ENCODE measurements at places on chromosomes 5 and 9.

DNA sequence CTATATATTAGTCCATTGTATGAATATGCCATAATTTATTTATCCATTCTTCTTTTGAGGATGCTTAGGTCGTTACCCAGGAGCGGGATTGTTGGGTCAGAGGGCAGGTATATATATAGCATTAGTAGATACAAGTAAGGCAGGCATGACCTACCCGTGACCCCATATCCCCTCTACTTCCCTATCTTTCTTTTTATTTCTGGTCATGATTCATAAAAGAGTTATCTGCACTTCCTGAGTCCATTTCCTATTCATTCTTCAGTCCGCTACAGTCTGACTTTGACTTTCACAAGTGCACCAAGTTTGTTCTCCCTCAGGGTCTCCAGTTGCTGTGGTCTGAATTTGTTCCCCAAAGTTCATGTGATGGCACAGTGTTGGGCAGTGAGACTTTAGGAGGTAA is 6.9 kb downstream of the RHOBTB3 start:
- peak; percentile 87 for DNase-seq

GRCh38 chr5:98904780-98905179 is 24.0 kb downstream of the CHD1 start:
- DNase-seq, result no peak

- no peak for DNase-seq
These were observed 326.9 kb downstream of the SH3GL2 start for GRCh38 chr9:17905781-17906175.

DNA sequence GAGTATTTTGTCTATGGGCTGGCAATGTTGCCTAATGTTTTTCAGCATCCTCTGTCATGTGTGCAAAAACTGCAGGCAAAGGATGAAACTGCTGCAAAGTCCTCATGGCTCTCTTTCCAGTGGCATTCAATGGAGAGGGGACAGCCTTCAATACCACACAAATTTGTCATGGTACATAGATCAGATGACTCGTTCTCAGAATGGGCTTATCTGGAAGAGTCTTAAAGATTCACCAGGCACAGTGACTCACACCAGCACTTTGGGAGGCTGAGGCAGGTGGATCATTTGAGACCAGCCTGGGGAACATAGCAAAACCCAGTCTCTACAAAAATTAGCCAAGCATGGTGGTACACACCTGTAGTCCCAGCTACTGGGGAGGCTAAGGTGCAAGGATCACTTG is 5.3 kb downstream of the CDKN2AIPNL start:
- DNase-seq, result no peak

- no peak for DNase-seq
These were observed 95.4 kb downstream of the OTULIN start for GRCh38 chr5:14759744-14760547.

GRCh38 chr5:11110128-11110527 is 349.1 kb upstream of the DAP start:
- no peak for DNase-seq

- DNase-seq, result no peak
These were observed 42.3 kb upstream of the MOCS2 start for GRCh38 chr5:53151713-53152458.

DNA sequence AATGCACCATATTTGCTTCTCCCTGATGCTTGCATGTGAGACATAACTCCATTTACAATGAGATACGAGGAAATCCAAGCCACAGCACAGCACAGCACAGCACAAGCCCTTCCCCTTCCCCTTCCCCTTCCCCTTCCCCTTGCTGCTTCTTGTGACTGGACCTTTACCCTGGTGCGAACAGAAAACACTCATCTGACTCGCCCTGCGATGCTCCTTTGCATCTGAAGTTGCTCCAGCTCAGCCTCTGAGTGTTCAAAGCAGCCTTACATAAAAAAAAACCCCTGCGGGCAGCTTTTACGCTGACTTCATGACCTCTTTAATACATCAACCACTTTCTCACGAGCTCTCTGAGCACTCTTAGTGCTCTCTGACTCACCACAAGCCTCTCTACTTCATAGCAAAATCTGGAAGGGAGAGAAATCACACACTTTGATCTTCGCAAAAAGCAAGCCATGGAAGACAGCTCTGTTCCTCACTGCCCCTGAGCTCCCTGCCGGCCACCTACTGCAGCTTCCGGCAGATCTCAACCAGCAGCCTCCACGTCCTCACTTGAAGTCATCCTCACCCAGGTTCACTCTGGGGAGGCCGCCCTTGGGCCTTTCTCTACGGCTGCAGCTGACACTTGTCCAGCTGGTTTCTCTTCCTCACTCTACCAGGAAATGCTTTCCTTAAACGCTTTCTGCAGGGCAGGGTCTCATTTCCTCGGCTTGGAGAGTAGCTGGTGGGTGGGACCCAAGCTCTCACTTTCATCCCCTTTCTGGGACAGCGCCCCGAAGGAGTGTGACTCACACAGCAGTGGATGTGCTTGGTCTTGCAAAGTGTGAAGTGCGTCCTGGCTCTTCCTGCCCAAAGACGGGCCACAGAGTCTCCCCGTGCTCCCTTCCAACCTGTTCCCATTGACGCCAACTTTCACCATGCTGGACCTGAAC is 5.3 kb downstream of the SLC34A1 start:
- DNase-seq, result peak; percentile 94

DNA sequence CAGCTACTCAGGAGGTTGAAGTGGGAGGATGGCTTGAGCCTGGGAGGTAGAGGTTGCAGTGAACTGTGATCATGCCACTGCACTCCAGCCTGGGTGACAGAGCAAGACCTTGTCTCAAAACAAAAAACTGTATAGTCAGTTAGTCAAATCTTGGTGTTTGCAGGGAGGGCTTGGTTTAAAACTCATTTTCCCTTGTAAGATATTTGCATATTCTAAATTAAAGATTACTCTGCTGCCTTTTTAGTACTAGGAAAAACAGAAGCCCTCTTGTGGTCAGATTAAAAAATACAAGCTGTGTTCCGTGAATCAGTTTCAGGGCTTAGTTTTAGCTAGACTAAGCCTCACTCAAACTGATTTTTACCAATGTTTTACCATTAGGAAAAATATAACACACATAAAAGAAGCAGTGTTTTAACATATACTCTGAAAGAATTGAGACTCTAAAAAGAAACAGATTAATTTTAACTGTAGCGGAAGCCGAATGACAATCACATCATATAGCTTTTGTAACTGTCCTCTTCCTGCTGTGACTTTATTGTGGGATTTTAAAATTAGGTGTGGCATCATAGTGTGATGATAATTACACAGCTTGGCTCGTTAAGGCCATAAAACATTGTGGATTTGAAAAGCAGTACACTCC is 84.9 kb upstream of the BASP1 start:
- peak; percentile 36 for DNase-seq

DNA sequence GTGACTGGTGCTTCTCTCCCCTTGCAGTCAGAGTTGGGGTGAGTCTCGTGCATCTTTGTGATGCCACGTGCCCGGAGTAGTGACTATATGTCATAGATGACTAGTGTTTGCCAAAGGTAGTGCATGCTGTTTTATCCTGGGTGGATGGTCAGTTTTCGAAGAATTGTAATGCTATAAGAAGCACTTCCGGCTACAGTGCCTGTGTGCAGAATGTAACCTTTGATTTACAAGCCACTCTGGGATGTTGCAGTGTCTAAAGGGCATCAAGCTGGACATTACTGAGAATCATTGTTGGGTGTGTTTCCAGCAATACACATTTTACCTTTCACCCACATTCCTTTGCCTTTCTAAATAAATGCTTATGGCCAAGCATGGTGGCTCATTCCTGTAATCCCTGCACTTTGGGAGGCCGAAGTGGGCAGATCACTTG is 16.7 kb downstream of the MVB12B start:
- DNase-seq, result no peak

- no peak for DNase-seq
These were observed 44.8 kb upstream of the CNTLN start for GRCh38 chr9:17090041-17090440.

DNA sequence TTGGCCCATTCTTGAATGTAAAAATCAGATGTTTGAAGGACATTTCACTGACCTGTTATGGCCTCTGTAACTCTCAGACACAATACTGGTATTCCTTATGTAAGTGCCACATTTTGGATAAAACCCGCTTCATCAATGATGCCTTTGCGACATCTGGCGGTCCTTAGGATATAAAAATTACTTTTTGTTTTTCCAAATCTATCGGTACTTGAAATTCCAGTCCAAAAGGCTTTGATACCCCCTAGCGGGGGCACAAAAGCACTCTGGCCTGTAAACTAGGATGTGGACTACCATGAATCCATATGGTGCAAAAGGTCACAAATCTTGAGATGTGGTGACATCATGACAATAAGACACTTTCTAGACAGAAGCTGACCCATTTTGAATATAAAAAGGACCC is 291.8 kb downstream of the KIAA0825 start:
- no peak for DNase-seq

- no peak for DNase-seq
These were observed 4.3 kb upstream of the CLPTM1L start for GRCh38 chr5:1349246-1349645.

DNA sequence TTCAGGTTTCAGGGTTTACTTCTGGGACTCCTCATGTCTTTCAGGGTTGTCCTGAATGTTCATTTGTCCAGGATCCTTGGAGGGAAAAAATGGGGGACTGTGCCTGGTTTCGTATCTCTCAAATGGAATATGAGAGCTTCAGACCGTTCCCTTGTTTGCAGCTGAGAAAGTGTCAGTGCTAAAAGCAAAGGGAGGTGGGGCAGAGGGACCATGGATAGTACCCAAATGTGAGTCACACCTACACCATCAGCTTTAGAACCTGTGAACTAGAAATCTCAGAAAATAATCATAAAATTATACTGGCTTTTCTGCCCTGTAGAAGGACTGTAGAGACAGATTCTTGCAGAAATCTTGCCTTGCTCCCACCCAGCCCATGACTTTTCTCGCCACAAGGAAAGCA is 84.3 kb upstream of the TAF11L2 start:
- no peak for DNase-seq

GRCh38 chr9:3793971-3794383 is 268.2 kb upstream of the RFX3 start:
- DNase-seq, result no peak

DNA sequence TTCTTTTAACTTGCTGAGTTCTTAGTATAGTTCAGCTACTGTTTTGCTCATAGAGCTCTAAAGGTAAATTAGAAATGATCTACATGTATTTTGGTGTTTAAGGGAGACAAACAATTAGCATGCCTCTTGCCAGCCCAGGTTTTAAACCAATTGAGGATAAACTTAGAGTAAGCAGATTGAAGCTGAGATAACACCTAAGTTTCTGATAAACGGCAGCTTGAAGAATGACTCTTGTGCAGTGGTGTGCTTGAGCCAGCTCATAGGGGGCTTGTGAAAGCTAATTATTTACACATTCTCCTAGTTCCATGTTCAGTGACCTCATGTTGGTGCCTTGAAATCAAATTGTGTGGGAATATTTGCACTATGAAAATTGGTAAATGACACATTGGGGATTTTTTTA is 193.0 kb downstream of the PRR16 start:
- no peak for DNase-seq

- DNase-seq, result peak; percentile 48
These were observed 40.3 kb upstream of the NAA35 start for GRCh38 chr9:85900504-85901201.

DNA sequence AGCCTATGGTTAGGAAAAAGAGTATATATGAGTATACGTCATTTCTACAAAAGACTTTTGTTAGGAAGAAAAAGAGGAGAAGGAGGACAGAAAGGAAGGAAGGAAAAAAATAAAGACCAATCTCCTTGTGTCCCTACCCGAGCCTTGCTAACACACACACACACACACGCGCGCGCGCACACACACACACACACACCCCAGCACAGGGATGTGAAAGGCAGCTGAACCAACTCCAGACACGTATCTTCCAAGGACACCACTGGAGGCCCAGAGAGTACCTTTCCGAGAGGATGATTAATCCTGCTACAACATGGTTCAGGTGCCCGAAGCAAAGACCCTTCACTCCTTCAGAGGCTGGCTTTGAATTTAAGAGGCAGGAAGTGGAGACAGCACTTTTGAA is 56.9 kb upstream of the GALNT10 start:
- DNase-seq, result peak; percentile 0
